ENCODE measurements at places on chromosomes 13 and 19.

DNA sequence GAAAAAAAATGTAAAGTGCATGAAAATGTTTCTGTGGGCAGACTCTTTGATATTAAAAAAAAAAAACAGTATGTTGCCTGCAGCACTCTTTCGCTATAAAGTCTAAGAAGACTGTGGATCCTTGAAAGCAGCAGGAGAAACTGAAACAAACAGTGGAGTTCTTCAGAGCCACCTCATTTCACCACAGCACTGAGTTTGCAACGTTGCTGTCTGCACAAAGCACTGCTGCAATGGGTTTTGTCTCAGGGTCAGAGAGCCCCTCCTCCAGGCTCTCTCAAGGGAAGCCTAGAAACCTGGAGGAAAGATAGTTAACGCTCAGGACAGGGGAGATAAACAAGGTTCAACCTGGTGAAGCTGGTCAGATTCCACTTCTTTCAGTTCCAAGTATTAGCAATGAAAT is 248.7 kb downstream of the EFNB2 start:
- no peak for DNase-seq
- H3K4me1 ChIP-seq: no peaks in the 10 kb centered on the region
- no peak overlapping the region for H3K27ac ChIP-seq
- no peaks in the 10 kb centered on the region for H3K36me3 ChIP-seq
- no peak overlapping the region for H3K4me3 ChIP-seq
- no peaks in the 10 kb centered on the region for H3K27me3 ChIP-seq

GRCh38 chr13:90414691-90415596 is 932.5 kb upstream of the MIR17HG start:
- H3K27ac ChIP-seq: no peak overlapping the region
- no peaks in the 10 kb centered on the region for H3K27me3 ChIP-seq
- no peak for DNase-seq
- no peak overlapping the region for H3K4me3 ChIP-seq
- H3K4me1 ChIP-seq: no peaks in the 10 kb centered on the region

DNA sequence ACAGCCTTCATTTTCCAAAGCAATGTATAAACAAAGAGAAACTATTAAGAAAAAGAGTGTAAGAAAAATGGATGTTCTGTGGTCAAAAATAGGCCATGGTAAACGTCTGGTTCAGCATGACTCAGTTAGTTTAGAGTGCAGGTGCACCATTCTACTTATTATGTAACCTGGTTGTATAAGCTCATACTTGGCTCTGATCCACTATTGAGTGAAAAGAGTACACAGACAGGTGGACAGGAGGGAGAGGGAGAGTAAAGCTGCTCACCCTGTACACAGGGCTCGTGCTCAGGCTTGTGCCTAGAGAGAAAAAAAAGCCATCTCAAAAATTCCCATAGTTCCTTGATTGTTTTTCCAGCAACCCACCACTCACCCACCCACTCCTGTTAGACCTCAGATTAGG is 85.8 kb upstream of the ZNF91 start:
- no peaks in the 10 kb centered on the region for H3K36me3 ChIP-seq
- H3K4me1 ChIP-seq: no peaks in the 10 kb centered on the region

GRCh38 chr13:66424422-66424821 is 805.7 kb downstream of the PCDH9 start:
- no peaks in the 10 kb centered on the region for H3K27me3 ChIP-seq
- DNase-seq: no peak
- no peaks in the 10 kb centered on the region for H3K36me3 ChIP-seq
- no peaks in the 10 kb centered on the region for H3K4me1 ChIP-seq

Data from CD4-positive, alpha-beta T cell (primary cell).